ENCODE measurements at places on chromosomes 7 and 10.

DNA sequence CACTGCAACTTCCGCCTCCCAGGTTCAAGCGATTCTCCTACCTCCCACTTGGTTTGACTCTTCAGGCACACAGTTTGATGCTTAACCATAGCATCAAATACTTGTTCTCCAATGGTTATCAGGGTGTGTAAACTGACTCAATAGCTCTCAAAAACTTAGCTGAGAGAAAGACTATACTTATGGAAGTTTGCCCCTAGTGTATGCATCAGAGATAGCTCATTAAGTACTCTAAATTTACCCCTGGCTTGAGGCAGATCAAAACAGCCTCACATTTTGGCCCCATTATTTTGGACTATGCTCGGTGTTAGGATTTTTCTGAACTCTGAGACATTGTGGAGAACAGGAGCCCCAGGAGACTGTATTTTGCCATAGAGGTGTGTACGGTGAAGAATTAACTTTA lies 40.8 kb upstream of the SLC35B4 start:
- no peak for DNase-seq

DNA sequence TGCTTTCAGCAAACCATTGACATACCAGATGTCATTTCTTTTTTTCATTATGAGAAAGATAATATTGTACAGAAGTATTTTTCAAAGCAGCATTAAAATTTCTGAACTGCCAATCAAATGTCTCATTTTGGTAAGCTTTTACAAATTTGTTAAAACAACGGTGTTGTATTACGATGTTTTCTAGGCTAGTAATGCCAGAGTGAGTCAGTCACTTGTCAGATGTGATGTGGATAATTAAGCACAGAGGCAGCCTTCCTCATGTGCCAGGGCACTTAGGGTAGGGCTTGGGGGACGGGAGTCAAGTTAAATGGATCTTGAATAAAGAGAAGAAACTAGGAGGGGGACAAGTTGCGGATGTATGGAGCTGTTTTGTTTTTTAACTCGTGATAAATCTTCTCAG lies 10.1 kb downstream of the PSTK start:
- no peak for DNase-seq

DNA sequence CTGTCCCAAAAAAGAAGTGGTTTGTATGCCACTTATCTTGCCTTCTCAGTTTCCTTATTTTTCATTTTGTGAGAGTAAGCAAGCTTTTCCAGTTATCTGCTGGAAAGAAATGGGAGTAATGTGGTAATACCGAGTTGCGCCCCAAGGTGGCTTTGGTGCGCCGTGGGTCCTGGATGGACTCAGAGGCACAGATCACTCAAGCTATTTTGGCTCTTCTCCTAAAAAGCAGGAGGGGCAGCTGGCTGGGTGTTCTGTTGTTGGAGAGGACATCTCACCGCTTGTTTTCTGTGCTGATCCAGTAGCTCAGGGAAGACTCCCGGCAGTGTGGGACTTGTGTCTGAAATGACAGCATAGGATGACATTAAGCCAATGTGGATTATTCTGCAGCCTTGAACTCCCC lies 16.4 kb downstream of the PRKRIP1 start:
- DNase-seq = no peak

DNA sequence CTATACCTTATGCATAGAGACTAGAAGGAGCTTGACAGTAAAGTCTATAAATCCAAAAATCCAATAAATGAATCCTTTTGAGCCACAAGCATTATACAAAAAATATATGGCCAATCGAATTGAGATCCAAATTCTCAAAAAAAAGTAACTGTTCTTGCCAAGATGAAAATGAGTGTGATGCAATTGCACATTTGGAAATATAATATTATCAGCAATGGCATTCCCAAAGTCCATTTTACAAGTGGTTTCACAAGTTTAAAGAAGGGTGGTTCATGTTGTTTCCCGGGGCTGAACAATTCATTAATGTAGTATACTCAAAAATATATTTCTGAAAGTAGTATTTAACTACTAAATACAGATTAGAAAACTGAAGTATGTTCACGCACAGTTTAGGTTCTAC lies 7.3 kb downstream of the RP9 start:
- no peak for DNase-seq

DNA sequence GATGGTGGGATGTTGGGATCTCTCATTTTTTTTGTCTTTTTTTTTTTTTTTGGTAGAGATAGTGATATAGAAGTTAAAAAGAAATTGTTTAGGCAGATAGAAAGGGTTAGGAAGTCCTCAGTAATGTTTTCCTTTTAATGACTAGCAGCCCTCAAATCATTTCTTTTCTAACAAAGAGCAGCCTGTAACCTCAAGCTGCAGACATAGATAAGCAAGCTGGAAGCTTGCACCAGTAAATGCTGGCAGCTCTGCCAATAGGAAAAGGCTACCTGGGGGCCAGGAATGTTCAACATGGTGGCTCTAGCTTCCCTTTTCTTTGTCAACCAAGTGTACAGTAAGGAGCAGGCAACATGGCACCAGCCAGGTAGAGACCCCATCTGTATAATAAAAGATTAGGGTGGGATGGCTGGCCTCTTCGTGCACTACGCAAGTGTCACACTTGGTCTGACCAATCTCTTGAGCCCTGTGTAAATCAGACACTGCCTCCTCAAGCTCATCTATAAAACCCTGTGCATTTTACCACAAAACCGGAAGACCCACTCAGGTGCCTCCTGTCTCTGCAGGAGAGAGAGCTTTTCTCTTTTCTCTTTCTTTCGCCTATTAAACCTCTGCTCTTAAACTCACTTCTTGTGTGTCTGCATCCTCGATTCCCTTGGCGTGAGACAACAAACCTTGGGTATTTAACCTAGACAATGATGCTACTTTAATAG lies 212.9 kb downstream of the SNX10 start:
- no peak for DNase-seq

- no peak for DNase-seq
These were observed 573.9 kb downstream of the GATA3 start for GRCh38 chr10:8628351-8628750.

GRCh38 chr10:72445851-72446250 lies 91.1 kb upstream of the DNAJB12 start:
- DNase-seq = no peak

DNA sequence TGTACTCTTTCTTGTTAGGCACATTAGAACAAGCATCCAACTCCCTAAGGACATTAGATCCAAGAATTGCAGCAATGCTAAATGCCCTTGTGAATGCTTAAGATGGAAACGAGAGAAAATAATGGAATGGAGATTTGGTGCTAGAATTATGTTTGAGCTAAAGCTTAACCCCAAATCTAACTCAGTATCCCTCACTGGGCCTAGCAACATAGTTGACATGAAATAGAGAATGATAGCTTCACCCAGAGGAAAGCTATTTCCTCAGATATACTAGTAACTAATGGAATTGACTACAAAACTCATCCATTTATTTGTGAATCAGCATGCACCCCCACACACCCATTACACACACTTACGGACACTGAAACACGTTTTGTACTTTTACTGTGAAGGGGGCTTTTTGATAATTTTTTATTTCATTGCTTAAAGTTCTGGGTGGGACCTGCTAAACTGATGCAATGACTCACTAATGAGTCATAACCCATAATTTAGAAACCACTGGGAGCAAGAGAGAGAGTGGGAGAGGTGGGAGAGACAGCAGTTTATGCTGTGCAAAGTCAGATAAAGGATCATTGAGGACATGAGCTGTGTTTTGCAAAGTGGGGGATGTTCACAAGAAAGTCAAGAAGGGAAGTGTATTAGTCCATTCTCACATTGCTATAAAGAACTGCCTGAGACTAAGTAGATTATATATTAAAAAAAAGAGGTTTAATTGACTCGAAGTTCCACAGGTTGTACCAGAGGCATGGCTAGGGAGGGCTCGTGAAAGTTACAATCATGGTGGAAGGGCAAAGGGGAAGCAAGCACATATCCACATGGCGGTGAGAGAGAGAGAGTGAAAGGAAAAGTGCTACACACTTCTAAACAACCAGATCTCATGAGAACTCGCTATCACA lies 382.7 kb downstream of the SFMBT2 start:
- DNase-seq = no peak

DNA sequence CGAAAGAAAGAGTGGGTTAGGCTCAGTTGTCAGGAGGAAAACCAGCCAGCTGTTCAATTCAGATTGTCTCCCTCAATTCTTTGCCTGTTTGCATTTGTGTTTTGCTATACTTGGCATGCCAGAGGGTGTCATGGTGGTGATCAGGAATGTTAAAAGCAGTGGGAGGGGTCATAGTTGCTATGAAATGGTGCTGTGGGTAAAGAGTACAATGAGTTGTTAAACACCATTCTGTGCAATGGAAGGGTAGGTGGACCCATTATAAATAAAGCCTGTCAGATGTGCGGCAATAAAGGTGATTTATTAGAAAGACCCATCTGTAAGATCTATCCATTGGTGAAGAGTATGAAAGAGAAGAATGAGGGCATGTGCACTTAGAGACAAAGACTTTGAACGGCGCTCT lies 82.2 kb downstream of the MRPL32 start:
- no peak for DNase-seq

GRCh38 chr10:84683550-84683949 lies 355.2 kb downstream of the CCSER2 start:
- DNase-seq = no peak

DNA sequence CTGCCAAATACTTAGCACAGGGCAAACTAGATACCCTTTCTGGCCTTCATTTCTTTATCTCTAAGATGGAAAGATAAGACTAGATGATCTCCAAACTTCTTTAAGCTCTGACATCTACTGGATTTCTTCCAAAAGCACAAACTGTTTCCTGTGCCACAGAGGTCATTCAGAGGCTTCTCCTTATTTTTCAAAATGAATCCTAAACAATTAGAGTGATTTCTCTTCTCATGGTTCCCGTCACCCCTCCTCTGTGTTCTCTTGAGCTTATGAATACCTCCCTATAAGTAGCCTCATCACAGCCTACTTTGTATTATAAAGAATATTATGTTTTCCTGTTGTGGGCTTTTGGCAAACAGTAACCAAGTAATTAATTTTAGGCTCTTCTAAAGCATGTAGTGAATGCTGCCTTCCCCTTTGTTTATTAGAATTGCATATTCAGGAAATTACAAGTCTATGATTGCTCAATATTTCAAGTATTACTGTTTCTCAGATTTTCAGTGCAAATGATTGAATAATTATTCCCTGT lies 179.5 kb downstream of the REEP3 start:
- no peak for DNase-seq

DNA sequence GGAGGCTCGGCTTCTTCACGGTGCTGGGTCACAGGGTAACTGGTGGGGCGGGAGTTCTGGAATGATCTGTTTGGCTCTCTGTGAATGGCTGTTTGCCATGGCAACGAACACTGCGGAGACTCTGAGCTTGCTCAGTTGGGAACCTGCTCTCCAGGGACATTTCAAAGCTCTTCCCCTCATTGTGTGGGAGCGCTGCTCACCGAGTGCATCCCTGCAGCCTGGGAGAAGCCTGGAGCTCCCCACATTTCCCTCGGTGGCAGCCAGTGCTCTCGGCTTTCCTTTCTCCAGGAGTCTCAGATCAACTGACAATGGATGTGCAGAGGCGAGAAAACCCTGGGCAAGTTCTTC lies 57.6 kb upstream of the CACUL1 start:
- no peak for DNase-seq

GRCh38 chr10:34049469-34049868 lies 715.0 kb upstream of the NRP1 start:
- no peak for DNase-seq

GRCh38 chr7:104946338-104946737 lies 67.7 kb upstream of the KMT2E start:
- no peak for DNase-seq

DNA sequence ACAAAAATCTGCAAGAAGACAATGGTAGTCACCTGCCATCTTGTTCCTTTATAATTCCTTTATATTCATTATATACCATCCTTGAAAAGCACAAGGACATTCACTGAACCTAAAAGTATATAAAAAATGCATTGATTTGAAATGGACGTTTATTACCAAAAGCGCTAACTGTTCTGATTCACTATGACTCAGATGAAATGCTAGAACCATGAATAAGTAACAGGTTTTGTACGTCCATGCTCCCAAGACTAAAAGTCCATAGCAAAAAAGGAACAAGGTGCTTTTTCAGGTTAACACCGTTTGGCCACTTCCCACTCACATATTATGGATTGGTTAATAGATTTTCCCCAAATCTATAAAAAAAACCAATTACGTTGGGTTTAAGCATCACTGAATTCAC lies 109.4 kb downstream of the PPP1R17 start:
- DNase-seq = no peak
